ENCODE measurements at places on chromosomes 16 and 17.

DNA sequence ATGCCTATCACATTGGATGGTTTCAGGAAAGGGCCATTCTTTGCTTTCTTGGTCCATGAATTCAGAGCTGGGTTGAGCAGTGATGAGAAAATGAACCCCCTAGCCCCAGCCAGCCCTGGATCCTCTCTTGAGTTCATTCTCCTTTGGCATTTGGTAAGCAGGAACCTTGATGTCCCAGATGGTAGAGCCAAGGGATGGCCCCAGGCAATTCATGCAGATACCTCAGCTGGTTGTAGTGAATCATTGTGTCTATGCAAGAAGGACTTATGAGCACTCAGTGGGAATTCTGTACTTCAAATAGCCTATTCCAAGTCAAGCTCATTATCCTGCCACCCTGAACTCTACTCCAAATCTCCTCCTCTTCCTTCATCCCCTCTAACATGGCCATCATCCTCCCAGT is 412.7 kb downstream of the UTP18 start:
- DNase-seq, result no peak

GRCh38 chr17:38809828-38810227 is 10.5 kb upstream of the PIP4K2B start:
- DNase-seq, result no peak

DNA sequence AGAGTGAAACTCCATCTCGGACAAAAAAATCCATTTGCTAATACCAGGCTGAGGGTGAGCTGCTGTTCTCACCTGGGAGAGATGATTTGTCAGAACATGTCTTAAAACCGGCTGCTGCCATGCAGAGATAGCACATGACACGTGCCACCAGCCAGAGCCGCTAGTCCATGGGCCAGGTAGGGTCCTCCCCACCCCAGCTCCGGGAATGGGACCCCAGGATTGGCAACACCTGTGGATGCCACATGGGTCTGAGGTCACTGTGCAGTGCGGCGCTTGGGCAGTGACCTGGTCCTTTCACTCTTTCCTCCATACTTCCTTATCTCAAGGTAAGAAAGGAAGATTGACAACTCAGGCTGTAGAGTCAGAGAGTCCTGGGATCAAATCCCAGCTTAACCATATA is 393.3 kb upstream of the TNRC6C start:
- DNase-seq, result no peak

GRCh38 chr16:88383401-88384221 is 852 bp downstream of the ZNF469 start:
- no peak for DNase-seq

DNA sequence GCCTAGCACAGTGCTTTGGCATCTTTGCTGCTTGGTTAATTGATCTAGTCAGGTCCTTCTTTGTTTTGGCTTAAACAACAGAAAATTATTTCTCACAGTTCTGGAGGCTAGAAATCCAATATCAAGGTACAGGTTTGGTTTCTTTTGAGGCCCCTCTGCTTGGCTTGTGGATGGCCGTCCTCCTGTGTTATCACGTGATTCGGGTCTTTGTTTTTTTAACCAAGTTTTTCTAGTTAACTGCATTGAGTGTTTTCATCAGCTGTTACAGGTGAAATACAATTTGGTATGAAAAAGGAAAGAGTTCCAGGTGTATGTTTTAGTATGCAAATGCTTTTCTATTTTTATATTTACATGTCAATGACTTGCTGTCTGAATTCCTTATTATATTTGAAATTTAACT is 2.8 kb downstream of the NLK start:
- DNase-seq, result no peak

DNA sequence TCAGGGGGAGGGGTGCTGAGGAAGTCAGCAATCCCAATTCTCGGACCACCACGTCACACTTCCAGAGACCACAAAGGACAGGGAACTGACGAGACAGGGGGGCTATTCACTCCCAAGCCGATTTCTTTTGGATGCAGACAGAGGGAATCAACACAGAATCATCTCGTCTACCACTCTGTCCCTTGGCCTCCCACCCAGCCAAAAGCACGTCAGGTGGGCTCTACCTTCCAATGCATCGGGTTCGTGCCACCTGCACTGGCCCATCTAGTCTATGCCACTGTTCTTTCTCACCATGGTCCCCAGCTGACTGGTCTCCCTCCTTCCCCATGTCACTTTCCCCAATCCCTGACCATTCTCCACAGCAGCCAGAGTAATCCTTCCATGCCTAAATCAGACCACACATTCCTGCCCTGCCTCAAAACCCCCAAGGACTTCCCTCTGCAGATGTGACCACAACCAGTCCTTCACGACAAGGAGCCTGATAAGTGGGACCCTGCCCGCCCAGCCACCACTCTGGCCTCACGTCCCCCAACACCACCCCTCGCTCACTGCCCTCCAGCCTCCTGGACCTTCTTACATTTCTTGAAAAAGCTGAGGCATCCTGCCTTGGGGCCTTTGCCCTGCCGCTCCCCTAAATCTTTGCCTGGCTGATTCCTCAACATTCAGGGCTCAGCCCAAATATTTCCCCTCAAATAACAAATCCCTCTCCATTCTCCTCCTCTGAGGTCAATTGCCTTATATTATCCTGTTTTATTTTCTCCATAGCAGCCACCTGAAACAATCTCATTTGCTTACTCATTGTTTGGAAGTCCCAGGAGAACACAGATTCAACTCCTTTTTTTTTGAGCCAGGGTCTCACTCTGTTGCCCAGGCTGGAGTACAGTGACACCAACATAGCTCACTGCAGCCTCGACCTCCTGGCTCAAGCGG is 70.4 kb downstream of the IL21R start:
- DNase-seq, result no peak

DNA sequence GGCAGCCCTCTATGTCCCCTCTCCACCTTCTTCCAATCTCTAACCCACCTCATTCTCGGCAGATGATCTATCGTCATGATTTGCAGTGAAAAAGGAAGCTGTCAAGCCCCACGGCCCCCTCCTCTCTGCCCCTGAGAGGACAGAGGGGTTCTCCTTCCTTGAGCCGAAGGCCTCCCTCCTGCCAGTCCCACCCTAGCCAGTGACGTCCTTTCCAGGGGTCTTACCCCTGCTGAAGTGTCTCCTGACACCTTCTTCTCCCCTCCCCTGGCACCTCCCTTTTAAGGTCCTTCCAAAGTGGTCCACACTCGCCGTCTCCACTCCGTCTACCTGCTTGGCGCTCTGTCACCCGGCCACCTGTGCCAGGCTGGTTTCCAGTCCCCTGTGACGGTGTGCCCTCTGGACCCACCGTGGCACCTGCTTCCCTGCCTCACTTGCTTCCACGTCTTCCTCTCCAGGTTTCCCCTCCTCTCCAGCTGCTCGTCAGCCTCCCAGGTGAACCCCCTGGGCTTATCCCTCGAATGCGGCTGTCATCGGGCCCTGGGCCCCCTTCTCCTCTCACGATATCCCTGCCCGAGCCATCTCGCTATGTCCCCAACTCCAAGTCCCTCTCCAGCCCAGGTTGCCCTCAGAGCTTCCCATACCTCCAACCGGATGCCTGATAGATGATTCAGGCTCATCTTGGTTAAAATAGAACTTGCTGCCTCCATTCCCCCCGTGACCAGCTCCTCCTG is 5.7 kb downstream of the CCDC102A start:
- peak; percentile 21 for DNase-seq

DNA sequence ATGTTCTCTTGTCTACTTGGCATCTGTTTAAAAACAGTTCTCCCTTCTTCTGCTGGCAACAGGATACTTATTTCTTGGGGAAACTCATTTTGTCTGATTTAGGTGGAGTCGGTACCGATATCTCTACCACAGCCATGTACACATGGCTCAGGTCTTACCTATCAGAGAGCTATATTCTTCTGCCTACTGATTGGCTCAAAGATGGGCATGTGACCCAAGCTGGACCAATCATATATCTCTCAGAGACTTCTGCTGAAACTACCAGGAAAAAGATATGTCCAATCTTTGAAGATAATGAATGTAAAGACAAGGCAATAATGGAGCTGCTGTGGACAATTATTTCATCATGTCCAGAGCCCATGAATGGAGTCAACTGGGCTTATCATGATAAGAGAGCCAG is 21.6 kb upstream of the SHISA9 start:
- no peak for DNase-seq

GRCh38 chr17:79706931-79707850 is 23.6 kb upstream of the ENPP7 start:
- DNase-seq, result no peak

DNA sequence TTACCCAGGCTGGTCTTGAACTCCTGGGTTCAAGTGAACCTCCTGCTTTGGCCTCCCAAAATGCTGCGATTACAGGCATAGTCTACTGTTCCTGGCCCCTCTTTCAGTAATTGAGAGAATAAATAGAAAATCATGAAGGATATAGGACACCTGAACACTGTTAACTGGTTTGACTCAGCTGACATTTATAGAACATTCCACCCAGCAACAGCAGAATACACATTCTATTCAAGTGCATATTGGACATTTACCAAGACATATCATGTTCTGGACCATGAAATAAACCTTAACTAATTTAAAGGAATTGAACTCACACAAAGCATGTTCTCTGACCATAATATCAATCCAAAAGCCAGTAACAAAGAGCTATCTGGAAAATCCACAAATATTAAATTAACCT is 19.8 kb upstream of the BAIAP2 start:
- DNase-seq, result no peak

DNA sequence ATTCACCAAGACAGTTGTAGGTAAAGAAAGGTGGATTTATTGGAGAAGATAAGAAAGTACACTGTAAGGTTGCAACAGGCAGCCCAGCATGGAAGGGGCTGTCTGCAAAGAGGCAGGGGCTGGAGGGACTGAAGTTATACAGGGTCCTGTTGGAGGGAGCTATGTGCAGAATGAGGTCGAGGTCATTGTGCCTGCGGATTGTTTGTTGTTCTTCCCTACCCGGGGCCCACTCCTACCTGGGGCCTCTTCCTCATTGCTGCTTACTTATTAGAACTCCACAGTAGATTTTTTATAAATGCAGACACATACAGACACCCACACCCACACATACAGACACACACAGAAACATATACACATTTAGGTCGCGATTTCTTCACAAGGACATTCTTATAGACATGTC is 466.2 kb downstream of the MAF start:
- no peak for DNase-seq

DNA sequence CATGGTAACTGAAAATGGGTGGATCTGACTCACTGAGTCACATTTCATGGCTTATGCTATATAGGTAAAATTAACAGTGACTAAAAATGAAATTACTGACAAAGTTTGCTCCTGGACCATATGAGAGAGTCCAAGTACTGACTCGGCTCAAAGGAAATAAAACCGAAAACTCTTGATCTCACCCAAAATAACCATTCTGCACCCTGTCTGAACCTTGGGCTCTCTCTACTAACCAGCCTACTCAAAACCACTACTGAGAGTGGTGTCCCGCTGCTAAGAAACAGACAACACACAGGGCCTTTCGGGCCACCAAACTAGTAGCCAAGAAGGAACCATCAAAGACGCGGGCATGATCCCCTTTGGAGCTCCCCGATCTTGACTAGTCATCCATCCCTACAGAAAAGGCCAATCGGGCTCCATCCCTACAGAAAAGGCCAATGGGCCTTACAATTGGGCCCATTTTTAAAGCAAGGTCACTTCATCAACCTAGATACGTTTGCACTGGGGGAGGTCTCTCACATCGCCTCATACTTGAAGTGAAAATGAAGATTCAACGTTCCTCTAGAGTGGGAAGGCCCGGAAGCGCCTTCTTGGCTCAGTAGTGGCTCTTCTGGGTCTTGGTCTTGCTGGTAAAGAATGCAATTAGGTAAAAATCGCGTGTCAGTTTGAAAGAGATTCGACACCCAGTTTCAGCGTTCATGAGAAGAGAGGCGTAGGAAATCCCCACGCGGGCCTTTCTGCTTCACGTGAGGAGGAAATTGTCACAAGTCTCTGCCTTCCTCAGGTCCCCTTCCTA is 720 bp upstream of the ZPBP2 start:
- no peak for DNase-seq

- no peak for DNase-seq
Measured at GRCh38 chr16:15616012-15616411, 26.9 kb downstream of the MARF1 start.

DNA sequence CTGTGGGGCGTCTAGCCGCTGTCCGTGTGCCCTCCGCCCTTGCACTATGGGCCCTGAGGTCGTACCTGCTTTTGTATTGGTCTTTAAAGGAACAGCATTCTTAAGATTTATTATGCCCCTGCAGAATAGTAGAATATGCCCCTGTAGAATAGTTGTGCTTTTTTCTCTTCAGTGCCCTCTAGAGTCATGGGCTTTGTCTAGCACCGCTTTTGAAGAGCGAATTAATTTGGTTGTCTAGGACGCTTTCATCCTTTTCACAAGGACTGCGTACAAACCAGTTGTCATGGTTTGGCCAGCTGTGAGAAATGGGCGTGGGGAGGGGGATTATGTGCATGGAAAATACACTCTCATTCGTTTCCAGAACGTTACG is 621 bp downstream of the CEP95 start:
- DNase-seq, result no peak

GRCh38 chr16:63361032-63361624 is 1324.9 kb upstream of the CDH8 start:
- no peak for DNase-seq

GRCh38 chr17:5672815-5673430 is 88.6 kb upstream of the NLRP1 start:
- DNase-seq, result no peak

DNA sequence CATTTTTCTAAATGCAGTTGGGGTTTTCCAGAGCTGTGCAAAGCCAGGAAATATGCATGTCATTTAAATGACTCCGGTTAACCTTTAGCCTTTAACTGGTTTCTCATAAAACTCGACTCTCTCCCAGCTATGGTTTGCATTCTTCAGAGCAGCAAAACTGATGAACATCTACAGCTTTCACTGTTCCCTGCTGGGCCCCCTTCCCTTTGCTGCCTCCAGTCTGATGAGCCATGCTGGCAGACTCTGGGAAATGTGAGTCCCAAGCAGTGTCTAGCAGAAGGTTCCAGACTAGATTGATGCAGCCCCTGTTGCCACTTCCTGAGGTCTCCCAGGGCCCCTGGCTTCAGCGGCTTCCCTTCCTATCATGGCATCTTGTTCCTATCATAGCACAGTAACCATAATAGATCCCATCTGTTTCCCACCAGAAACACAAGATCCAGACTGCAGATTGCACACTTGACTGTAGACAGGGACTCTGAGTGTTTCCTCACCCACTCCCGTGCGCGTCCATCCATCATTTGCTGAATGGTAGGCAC is 135.4 kb downstream of the CLEC16A start:
- DNase-seq, result no peak

All from omental fat pad (tissue), 4 donors.